H1 (cell line): ENCODE measurements at places on chromosomes 11 and 22. TPM values are rescaled to one million over a fixed set of nuclear protein-coding genes. Genes with fewer than 3 reads are reported as not detected.

The LRRC74B gene
- polyA plus RNA-seq = 0.03 TPM in 1 of 2 replicates, not detected in the other

The C22orf31 gene
- polyA plus RNA-seq = not detected in 2 replicates

The SCGB2A2 gene
- not detected in 2 replicates for polyA plus RNA-seq

The TMEM134 gene
- 229 and 268 TPM in 2 replicates for polyA plus RNA-seq

The SUSD2 gene
- 4.8 and 5.5 TPM in 2 replicates for polyA plus RNA-seq

The C11orf21 gene
- not detected in 2 replicates for polyA plus RNA-seq

The ZBTB3 gene
- 30.2 and 39.5 TPM in 2 replicates for polyA plus RNA-seq

The NCAPD3 gene
- 26.5 and 27.1 TPM in 2 replicates for polyA plus RNA-seq

The VSIG2 gene
- polyA plus RNA-seq = 0.18 and 0.35 TPM in 2 replicates

The MPPED2 gene
- 1.3 TPM in 2 replicates for polyA plus RNA-seq

The MS4A6E gene
- not detected in 2 replicates for polyA plus RNA-seq

The CRACR2B gene
- 18.2 and 34.9 TPM in 2 replicates for polyA plus RNA-seq

The AIFM3 gene
- 1.4 and 2.1 TPM in 2 replicates for polyA plus RNA-seq

The ACR gene
- 0.05 TPM in 1 of 2 replicates, not detected in the other for polyA plus RNA-seq

The CKAP5 gene
- 45.2 and 64.8 TPM in 2 replicates for polyA plus RNA-seq

The BATF2 gene
- polyA plus RNA-seq = 3.1 and 4.6 TPM in 2 replicates

The OR4A16 gene
- polyA plus RNA-seq = not detected in 2 replicates

The TSPAN32 gene
- polyA plus RNA-seq = not detected in 2 replicates

The HEPHL1 gene
- polyA plus RNA-seq = 0.02 and 0.11 TPM in 2 replicates

The P2RX6 gene
- 0.09 and 0.16 TPM in 2 replicates for polyA plus RNA-seq

The PRG3 gene
- polyA plus RNA-seq = not detected in 2 replicates

The KRTAP5-8 gene
- 0.06 TPM in 1 of 2 replicates, not detected in the other for polyA plus RNA-seq

The SCGB1C1 gene
- polyA plus RNA-seq = not detected in 2 replicates

The HEPACAM gene
- polyA plus RNA-seq = not detected in 2 replicates

The OR52M1 gene
- not detected in 2 replicates for polyA plus RNA-seq

The CARD18 gene
- not detected in 2 replicates for polyA plus RNA-seq

The HBG1 gene
- 0.26 TPM in 1 of 2 replicates, not detected in the other for polyA plus RNA-seq

The DERL3 gene
- polyA plus RNA-seq = 19.5 and 27.8 TPM in 2 replicates

The CRYBA4 gene
- polyA plus RNA-seq = 2.2 and 3.1 TPM in 2 replicates

The OR10D3 gene
- polyA plus RNA-seq = not detected in 2 replicates

The CFAP68 gene
- 28.7 and 43.1 TPM in 2 replicates for polyA plus RNA-seq

The CARNS1 gene
- polyA plus RNA-seq = 0.82 and 0.96 TPM in 2 replicates

The ANGPTL5 gene
- polyA plus RNA-seq = not detected in 2 replicates

The NCAM1 gene
- 2.9 and 3.1 TPM in 2 replicates for polyA plus RNA-seq

The PAMR1 gene
- polyA plus RNA-seq = 6.9 and 7.3 TPM in 2 replicates

The MISFA gene
- polyA plus RNA-seq = 0.33 and 0.51 TPM in 2 replicates

The OLFML1 gene
- polyA plus RNA-seq = 0.03 TPM in 1 of 2 replicates, not detected in the other

The SLC7A4 gene
- polyA plus RNA-seq = 0.88 and 0.92 TPM in 2 replicates

The TMEM45B gene
- 0.08 and 0.23 TPM in 2 replicates for polyA plus RNA-seq

The SCT gene
- 1.7 and 3.7 TPM in 2 replicates for polyA plus RNA-seq
